ENCODE measurements at places on chromosomes 1 and 21.

DNA sequence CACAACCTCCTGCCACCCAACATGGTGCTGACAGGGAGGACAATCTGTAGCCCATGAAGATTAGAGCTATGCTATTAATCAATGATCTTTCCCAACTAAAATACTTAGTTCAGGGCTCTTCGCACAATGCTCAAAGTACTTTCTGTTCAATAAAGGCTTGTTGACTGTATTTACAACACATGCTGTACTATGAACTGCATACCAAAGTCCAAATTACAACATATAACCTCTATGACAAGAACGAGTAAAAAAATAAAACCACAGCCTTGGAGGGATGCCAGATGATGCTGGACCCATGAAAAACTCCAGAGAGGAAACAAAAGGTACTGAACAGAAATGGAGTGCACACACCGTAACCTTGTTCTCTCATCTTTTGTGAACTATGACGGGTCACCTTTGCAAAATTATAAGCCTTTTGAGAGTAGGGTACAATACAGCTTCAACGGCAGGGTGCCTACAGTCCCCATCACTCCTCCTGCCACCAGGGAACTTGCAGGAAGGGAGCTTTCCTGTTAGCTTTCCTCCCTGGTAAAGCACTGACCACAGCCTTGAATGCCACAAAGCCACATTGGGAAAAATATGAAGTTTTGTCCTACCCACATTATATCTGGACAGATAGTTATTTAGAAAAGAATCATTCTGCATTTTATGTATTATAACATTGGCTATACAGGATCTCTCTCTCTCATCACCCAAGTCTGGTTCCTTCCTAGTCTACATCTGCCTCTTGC is 175.6 kb downstream of the NRIP1 start:
- DNase-seq: no peak

GRCh38 chr1:216462066-216462775 is 39.0 kb upstream of the USH2A start:
- DNase-seq: no peak

GRCh38 chr1:213385201-213385600 is 334.2 kb downstream of the RPS6KC1 start:
- DNase-seq: no peak

DNA sequence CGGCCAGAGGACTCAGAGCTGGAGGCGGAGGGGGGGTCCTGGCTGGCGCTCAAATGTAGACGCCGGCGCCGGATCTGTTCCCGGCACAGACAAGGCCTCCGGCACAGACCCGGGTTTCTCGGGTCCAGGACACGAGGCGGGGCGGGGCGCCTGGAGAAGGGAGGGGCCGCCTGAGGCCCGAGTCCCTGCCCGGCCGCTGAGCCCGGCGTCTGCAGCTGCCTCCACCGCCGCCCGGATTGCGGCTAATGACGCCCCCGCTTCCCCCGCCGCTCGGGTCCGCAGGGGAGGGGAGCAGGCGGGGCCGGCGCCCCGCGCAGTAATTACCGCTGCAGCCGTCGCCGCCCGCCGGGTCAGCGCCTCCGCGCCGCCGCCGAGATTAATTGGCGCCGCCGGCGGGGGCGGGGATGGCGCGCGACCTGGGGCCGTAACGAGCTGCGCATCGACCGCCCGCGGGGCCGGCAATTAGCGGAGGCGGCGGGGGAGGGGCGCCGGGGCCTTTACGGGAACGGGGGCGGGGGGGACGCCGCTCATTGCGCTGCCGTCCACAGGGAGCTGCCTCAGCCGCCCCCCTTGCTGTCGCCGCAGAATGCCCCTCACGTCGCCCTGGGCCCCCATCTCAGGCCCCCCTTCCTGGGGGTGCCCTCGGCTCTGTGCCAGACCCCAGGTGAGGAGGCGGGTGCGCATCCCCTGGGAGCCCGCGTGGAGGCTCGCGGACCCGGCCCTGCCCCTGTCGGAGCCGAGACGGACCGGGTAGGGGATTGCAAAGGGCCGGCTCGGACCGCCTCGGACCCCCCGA is 17.3 kb downstream of the NOC2L start:
- peak; percentile 84 for DNase-seq

GRCh38 chr1:96955307-96956012 is 233.9 kb downstream of the PTBP2 start:
- DNase-seq: no peak

- no peak for DNase-seq
Measured at GRCh38 chr1:157292302-157292701, 154.1 kb upstream of the ETV3 start.

DNA sequence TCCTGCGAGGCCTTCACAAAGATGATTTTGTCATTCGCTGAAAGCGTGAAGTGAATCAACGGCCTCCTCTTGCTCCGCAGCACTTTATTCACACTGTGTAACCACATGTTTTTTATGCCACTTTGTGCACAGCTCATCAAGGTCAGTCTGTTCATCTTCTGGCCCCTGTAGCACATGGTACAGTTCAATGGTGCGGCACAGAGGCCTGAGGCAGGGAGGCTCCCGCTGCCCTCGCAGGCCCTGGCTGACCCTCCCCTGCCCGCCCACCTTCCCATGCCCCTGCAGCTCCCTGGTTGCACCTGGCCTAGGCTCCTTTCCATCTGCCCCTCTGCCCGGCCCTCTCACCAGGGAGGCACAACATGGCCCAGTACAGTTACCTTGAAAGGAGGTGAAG is 87.5 kb downstream of the CD247 start:
- no peak for DNase-seq

DNA sequence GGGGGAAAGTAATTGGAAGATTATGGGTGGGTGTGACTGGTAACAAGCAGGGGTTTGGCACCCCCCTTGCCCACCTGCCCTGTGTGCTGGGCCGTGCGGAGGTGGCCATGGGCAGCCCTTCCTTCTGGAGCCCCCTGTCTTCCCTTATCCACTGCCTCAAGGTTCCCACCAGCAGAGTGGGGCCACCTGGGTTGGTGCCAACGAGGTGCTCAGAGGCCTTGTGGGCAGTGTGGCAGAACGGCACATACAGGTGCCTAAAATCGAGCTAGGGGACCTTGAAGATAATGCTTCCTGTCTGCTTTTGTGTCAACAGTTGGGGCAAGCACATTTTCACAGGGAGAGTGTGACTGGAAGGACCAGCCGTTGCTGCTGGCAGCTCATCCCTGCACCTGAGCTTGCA is 161.8 kb downstream of the PCBP3 start:
- no peak for DNase-seq

- DNase-seq: peak; percentile 52
Measured at GRCh38 chr1:206864939-206865671, at the start of gene IL20. Gene IL20 (plus strand): TSS chr1:206865623. CDS start chr1:206865853, 230 bp downstream.

GRCh38 chr1:60277269-60277668 is 203.7 kb upstream of the C1orf87 start:
- DNase-seq: no peak

DNA sequence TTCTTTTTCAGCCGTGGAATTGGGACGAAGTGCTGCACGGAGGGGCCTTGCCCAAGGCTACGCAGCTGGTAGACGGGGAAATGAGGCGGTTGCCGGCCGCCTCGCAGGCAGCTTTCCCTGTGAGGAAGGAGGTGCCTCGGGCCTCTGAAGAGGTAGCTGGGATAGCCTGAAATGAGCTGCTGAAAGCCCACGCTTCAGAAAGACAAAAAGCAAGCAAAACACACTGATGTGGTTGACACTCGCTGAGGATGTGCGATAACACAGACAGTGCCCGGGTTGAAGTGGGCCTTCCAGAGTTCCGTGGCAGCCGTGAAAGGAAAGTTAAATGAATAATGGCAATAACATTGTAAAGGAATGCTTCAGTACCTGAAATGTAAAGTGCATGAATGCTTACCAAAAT is 47.2 kb downstream of the S1PR1 start:
- DNase-seq: no peak

DNA sequence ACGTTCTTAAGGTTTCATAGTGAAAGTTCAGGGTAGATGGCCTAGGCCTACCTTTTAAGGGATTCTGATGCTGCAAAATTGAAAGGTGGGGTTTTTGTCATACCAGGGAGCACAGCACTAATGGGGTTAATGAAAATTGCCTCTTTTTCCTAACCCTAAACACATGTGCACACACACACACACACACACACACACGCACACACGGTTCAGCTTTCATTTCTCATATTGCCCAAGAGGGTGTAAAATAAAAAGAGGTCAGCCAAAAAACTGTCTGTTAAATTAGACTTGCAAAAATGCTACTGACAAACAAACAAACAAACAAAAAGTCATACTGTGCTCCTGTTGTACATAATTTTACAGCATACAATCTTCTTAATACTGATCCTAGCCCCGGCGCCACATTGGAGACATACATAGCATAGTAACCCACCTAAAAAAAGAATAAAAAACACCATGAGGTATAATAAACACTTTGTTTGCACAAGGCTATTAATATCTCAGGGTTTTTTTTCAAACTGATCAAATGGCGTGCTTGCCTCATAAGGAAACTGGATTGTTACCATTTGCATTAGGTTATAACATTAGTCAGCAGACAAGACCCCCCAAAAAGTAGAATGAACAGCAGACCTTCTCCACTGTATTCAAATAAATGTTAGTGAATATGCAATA is 69.1 kb downstream of the TGFB2 start:
- no peak for DNase-seq

GRCh38 chr1:153356392-153357075 is 1.1 kb upstream of the S100A9 start:
- DNase-seq: no peak

DNA sequence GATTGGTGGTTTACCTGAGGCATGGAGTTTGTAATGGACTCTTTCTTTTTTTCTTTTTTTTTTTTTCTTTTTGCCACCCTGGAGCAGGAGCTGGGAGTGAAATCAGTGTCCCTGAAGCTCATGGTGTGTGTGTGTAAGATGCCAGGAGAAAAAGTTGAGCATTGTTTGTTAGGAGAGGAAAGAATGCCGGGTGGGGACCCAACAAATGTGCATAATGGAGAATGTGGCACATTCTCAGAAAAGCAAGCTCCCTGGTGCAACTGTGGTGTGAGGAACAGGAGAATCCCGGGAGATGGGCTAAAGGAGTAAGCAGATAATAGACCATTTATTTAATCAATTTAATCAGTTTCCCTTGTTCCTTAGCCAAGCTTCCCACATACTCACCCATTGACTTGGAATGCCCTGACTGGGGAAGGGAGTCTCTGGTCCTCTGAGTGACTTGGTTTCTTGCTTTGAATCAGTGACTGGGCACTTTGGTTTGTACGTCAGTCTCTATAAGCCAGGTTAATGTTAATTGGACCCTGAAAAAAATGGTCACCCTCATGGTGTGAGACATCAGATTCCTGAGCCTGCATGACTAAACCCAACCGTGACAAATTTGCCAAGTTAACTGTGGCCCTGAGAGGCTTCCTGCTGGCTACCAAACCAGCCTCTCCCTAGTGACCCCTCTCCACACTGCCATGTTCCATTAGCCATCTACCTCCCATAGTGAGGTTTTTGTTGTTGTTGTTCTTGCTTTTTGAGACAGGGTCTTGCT is 43.9 kb upstream of the ITPKB start:
- DNase-seq: no peak

DNA sequence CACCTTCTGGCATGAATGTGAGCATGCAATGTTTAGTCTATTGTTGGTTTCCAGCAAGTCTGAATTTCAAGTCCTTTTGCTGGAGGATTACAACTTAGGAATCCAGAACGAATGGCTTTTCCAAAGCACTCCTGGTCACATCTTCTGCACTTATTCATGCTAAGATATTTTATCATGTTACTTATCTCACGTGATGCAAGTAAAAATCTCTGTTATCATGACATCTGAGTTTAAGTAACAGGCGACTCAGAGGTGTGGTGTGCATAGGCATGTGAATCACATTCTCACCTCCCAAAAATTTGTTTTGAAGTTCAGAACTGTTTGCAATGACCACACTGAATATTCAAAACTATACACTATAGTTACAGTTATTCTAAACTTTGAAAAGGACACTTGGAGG is 204.8 kb upstream of the FGGY start:
- DNase-seq: no peak

GRCh38 chr1:184605941-184606340 is 148.7 kb downstream of the EDEM3 start:
- no peak for DNase-seq

- no peak for DNase-seq
Measured at GRCh38 chr1:39745016-39745670, 6.5 kb downstream of the PPIE start.

- peak; percentile 27 for DNase-seq
Measured at GRCh38 chr1:219460896-219461815, 151.7 kb downstream of the ZC3H11B start.

DNA sequence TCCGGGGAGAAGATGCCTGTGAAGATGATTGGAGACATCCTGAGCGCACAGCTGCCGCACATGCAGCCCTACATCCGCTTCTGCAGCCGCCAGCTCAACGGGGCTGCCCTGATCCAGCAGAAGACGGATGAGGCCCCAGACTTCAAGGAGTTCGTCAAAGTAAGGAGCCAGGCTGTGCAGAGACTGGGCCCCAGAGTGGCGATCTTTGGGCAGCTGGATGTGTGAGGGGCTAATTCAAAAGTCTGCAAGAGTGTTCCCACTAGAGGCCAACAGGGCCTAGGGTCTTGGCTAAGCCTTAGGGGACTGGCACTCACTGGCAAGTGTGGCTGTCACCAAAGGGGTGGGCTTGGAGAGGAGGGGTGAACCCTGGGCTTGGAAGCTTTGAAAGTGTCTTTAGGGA is 50.4 kb downstream of the ATP5PO start:
- DNase-seq: no peak

GRCh38 chr1:180229483-180230415 is at the start of gene LHX4:
Gene LHX4 (plus strand): TSS chr1:180230264. CDS start chr1:180230530, 266 bp downstream.
- DNase-seq: peak; percentile 86

DNA sequence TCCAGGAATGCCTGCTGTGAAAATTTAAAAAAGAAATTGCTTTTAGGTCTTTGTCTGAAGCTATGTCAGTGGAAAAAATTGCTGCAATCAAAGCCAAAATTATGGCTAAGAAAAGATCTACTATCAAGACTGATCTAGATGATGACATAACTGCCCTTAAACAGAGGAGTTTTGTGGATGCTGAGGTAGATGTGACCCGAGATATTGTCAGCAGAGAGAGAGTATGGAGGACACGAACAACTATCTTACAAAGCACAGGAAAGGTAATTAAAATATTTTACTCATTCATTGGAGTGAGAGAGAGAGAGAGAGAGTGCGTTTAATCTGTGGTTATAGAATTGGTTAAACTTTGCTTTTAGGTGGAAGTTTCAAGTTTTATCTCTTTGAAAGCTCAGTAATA is 20.0 kb downstream of the CDC73 start:
- DNase-seq: no peak

DNA sequence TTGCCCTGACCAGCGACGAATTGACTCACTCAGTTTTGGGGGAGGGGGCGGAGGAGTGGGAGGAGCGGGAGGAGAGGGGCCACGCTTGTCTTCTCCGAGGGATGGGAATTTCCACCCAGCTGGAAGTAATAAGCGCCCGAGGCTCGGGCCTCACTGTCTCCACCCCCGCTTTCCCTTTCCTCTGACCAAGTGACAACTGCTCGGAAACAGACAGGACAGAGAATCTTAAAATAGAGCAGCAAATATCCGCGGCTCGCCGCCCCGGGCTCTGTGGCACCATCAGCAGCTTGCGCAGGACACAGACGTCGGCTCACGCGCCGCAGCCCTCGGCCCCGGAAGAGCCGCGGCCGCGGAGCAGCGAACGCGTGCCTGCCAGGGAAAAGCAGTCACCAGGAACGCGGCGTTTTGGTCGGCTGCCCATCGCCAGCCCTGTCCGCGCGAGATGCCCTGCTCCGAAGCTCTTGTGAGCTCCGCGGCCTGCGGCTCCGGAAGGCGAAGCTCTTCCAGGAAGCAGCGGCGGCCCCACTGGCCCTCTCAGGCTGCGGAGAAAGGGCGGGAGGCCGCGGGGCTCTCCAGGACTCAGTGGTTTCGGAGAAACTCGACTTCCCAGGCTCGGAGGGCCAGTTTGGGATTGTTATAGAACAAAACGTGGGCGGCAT is 10.7 kb upstream of the RGS16 start:
- DNase-seq: peak; percentile 66

All from GM13977 (cell line).